ENCODE measurements at places on chromosomes 11 and 22.

- no peak for DNase-seq
These were observed 12.2 kb upstream of the GSTP1 start for GRCh38 chr11:67571443-67571842.

DNA sequence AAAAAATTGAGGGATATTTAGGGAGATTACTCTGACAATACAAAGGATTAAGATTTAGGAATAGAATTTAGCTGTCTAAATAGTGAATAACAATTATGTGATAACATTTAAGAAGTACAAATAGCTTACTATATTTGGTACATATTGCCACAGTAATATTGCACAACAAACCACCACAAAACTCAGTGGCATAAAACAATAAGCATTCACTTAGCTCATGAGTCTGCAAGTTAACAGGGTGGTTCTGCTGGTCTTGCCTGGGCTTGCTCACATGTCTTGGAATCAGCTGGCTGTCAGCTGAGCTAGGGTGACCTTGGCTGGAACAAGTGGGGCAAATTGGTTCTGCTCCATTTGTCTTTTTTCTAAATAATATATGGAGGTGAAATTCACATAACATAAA, 115.1 kb downstream of the DCDC1 start:
- DNase-seq = no peak

GRCh38 chr11:7630002-7630401, 43.3 kb downstream of the CYB5R2 start:
- DNase-seq = no peak

DNA sequence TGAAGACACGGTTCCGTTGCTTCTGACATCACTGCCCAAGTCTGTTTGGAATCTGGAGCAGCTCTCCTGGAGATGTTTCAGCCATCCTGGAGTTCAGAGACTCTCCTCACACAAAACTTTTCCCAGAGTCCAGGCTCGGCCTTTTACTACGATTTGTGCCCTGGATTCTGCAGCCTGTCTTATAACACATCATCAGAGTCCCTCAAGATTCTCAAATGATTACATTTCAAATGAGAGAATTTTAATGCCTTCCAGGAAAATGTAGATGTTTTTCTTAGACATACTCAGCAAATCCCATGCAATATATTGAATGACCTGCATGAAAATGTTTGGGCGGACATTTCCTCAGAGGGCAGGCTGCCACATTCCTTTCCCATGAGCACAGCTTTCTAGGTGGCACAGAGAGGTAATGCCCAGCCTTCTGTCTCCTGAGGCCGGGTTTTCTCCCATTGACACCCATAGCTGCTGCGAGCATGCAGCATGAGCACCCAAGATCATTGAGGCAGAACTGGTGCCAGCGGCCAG, 129.1 kb downstream of the SNX19 start:
- no peak for DNase-seq

DNA sequence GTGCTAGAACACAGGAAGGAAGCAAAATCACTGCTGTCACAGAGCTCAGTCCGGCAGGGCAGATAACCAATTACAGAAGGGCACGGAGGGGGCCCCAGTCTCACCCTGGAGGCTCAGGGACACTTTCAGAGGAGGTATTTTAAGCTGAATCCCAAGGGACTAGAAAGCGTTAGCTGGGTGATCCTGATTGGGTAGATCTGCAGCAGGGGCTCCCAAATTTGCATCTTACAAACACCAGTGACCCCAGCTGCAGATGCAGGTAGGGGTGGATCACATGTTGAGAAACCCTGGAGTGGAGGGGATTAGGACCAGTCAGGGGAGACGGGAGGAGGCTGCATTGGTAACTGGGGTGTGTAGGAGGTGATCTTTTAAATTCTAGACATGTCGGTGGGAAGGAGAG, 91.4 kb downstream of the CSNK2A3 start:
- DNase-seq = no peak

- DNase-seq = no peak
These were observed 15.6 kb upstream of the RDX start for GRCh38 chr11:110311783-110312579.

DNA sequence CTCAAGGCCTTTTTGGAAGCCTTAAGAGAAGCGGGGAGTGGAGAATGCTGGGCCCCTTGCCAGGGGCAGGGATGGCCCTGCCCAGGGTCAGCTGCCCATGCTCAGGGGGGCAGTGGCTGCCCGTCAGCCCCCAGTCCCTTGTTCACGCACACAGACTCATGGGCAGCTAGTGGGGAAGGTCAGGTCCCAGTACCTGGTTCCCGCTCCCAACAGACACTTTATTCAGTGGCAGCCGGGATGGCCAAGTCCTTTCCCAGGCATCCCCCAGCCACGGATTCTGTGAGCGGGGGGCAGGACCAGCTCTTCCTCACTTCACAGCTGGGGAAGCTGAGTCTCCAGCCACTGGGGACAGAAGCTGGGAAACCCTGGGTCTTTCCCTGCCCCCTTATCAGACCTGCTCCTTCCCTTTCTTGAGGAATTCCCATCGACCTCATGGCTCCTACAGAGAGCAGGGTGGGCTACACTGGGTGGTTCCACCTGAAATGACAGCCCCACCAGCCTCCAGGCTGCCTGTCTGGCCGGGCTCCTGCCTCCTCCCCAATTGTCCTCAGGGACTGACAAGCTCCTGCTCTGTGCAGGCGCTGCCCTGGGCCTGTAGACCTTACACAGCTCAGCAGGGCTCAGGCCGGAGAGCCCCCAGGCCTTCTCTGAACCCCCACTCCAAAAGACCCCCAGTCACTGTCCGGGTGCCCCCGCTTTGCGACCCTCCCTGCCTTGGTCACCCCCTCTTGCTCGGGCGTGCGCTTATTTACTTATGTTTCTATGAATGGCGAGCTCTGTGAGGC, 61.0 kb upstream of the FGF3 start:
- no peak for DNase-seq

DNA sequence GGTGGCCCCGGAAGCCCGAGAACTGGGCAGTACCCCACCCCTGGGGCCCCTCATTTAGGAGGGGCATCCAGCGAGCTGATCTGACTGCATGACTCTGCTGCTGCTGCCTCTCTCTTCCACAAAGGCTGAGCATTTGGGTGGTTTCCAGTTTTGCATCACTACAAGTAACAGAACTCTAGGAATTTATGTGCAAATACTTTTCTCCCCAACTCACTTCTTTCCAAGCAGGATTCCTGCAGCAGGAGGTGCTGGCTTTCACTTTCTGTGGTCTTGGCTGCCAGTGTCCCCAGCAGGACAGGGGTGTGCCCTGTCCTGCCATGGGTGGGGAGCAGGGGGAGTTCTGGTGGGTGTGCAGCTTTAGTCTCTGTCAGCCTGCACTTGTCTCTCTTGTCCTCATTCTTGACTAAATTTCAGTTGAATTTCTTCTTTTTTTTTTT, 21.2 kb downstream of the UPB1 start:
- DNase-seq = peak; percentile 52

DNA sequence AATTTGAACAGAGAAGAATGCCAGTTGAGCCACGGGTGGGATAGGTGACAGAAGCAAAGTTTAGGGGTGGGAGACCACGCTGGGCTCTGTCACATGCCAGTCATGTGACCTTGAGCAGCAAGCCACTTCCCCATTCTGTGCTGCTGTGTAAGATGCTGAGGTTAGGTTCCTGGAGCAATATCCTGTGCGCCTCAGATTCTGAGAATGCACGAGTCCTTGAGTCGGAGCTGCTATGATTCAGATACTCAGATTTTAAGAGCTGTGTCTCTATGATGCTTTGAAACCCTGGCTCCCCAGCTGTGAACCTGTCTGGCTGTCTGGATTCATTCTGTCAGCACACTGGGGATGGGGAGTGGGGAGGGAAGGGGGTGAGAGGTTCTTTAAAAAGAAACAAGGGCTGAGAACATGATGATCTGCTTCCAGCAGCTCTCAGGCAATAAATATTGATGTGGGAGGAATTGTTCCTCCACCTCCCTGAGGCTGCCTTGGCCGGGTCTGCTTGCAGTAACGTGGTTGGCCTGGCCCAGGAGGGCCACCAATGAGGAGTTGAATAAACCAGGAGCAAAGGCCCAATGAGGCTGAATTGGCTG, 24.0 kb downstream of the SLCO2B1 start:
- no peak for DNase-seq

- no peak for DNase-seq
These were observed 26.9 kb downstream of the DRD2 start for GRCh38 chr11:113448316-113448677.

DNA sequence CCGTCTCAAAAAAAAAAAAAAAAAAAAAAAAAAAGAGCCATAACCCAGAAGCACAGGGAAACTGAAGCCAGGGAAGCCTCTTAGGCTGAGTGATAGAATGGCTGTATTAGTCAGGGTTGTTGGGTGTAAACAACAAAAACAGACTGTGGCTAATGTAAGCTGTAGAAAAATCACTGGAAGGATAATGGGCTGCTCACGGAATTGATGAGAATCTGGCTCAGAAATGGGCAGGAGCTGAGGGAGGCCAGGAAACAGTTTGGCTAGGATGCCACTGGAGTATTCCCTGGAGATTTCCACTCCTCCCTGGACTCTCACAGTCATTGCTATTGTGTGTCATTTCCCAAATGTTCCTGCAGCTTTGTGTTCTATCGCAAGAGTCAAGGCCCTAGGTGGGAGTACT, 22.4 kb downstream of the SLC22A6 start:
- no peak for DNase-seq

GRCh38 chr11:47060807-47061206, 115.9 kb downstream of the ARFGAP2 start:
- no peak for DNase-seq

- peak; percentile 23 for DNase-seq
These were observed 33.4 kb upstream of the PTPRJ start for GRCh38 chr11:47946682-47947559.

DNA sequence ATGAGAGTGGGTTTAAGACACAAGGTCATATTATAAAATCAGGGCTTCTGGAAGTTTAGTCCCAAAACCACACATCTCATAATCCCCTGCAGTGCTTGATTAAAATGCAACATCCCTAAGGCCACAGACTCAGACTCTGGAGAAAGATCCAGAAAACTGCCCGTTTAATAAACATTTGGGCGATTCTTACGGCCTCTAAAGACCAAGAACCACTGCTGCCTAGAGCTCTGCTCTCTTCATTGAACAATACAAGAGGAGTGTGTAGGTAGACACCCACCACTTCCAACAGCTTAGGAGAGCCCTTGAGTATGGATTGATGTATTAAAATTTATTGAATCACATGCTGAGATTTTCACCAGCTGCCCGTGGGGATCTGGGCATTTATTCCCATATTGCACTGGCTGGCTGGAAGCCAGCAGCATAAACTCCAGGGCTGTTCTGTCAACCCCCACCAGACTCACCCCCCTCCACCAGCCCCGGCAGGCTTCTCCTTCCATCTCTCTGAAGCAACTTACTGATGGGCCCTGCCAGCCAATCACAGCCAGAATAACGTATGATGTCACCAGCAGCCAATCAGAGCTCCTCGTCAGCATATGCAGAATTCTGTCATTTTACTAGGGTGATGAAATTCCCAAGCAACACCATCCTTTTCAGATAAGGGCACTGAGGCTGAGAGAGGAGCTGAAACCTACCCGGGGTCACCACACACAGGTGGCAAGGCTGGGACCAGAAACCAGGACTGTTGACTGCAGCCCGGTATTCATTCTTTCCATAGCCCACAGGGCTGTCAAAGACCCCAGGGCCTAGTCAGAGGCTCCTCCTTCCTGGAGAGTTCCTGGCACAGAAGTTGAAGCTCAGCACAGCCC, 749 bp upstream of the BEST1 start:
- peak; percentile 63 for DNase-seq

GRCh38 chr11:104510169-104510568, 346.2 kb upstream of the PDGFD start:
- DNase-seq = no peak

DNA sequence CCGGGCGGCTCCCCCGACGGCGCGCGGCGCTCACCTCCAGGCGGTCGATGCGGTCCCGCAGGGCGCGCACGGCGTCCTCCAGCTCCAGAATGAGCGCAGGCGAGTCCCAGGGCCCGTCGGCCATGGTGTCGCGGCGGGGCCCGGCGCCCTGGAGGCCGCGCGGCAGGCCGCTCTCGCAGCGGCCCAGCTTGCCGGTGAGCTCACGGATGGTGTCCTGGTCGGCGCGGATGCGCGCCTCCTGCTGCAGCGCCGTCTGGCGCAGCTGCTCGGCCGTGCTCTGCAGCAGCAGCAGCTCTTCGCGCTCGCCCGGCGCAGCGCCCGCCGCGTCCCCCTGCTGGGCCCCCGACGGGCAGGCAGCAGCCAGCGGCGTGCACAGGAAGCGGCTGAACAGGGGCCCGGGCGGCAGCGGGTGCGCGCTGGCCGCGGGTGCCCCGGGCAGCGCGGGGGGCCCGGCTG, 599 bp downstream of the NPTXR start:
- DNase-seq = peak; percentile 88

DNA sequence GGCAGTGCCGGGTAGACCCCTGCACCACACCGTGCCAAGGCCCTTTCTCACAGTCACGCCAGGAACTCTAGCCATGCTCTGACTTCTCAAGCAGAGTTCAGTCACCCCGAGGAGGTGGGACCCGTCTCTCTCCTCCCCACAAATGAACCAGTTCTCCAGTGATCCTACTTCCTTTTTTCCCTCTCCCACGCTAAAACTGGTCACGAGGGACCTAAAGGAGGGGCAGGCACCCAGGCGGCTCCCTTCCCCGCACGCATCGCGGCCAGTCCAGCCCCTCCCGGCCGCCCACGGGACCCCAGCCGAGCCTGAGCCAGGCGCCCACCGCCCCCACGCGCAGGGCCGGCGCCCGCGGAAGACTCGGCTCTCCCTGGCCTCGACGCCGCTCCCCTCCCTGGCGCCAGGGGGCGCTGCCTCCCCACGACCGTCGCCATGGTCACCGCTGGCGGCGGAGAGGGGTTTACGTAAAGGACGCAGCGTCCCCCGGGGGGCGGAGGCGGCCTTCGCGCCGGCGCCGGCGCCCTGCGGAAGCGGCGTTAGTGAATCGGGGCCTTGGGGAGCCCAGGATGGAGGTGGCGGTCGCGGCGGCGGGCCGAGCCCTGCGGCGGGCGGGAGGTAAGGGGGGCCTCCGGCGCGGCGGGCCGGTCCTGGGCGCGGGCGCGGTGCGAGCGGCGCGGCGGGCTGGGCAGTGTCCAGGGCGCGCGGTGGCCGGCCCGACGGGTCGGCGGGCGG, at the start of gene DAGLA:
Gene DAGLA, plus strand, starts transcription at position 499 of the 729 bp plus-strand sequence. CDS start 39,765 bp downstream, outside the sequence.
- peak; percentile 50 for DNase-seq

DNA sequence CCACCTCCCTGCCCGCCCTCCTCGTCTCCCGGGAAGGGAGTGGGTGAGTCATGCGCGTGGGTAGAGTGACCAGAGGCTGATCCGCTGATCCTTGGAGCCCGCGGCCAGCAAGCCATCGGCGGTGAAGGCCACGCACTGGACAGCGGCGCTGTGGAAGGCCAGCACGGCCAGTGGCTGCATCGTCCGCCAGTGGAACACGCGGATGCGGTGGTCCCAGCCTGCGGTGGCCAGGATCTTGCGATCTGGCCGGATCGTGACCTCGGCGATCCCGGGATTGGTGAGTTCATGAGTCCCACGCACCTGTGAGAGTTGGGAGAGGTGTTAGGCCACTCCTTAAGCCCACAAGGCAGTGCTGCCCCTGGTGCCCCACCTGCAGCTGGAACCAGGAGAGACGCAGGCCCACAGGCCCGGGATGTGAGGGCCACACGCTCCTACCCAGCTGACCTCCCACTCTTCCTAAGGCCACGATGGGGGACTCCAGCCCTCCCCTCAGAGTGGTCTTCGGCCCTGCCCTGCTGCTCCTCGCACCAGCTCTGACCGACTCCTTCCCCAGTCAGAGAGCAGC, 28.2 kb downstream of the TBX1 start:
- no peak for DNase-seq

Data from large intestine (tissue), 12 donors.